Stimulated activated CD8-positive, alpha-beta memory T cell treated with anti-CD3 and anti-CD28 coated beads, Interleukin-7, amount 100 ng/mL, for 1 hour (primary cell): ENCODE measurements at places on chromosomes 2 and 18.
A peak's percentile ranks its signal among the peaks of the same experiment; 100 is the strongest.

- no peak for DNase-seq
Measured at GRCh38 chr2:29192526-29192925, 77.3 kb downstream of the CLIP4 start.

GRCh38 chr2:30675758-30676157, 131.5 kb downstream of the CAPN13 start:
- DNase-seq = no peak

DNA sequence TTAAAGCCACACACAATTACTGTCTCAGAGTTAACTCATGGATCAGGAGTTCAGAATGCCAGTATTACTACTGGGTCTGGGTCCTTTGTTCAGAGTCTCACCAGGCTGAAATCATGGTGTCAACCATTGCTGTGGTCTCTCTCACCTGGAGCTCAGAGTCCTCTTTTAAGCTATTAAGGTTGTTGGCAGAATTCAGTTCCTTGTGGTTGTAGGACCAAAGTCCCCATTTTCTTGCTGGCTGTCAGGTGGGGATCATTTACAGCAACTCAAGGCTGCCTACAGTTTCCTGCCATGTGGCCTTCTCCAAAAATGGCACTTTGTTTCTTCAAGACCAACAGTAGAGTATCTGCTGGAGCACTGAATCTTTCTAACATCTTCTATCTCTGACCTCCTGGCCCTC, 113.5 kb downstream of the EXOC6B start:
- DNase-seq = no peak

- no peak for DNase-seq
Measured at GRCh38 chr2:128809259-128809636, 490.6 kb upstream of the HS6ST1 start.

DNA sequence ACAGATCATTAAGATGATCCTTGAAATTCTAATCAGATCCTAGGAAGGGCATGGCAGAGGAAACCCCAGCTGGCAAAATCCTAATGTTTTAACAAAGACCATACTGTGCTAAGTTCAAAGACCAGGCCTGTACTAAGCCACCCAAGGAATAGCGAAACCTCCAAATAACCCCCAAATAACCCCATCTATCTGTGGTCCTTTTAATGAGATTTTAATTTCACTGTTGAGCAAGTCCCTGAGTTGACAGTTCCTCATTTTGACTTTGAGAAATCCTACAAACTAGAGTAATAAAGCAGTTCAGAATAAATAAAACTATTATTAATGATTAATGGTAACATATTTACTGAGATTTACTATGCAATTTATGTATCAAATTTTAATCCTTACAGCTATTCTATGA, 259.8 kb downstream of the STK39 start:
- no peak for DNase-seq

GRCh38 chr2:69227716-69228115, 159.3 kb downstream of the GFPT1 start:
- DNase-seq = no peak

GRCh38 chr2:119846021-119846420, 86.3 kb downstream of the PTPN4 start:
- DNase-seq = no peak

DNA sequence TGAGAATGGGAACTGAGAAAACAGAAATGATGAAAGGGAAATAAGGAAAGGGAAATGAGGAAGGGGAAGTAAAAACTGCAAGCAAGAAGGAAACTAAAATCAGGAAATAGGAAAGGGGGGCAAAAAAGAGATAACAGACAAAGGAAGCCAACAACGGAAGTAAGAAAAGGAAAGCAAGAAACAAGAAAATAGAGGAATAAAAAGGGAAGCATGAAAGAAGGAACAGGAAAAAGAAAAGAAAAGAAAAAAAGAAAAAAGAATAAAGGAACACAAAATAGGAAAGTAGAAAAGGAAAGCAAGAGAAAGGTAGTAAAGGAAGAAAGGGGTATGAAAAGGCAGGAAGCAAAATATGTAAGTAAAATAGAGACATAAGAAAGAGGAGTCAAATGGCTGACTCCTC, 241.2 kb upstream of the NCKAP5 start:
- no peak for DNase-seq

- no peak for DNase-seq
Measured at GRCh38 chr2:219252570-219252899, 508 bp upstream of the TUBA4B start.

DNA sequence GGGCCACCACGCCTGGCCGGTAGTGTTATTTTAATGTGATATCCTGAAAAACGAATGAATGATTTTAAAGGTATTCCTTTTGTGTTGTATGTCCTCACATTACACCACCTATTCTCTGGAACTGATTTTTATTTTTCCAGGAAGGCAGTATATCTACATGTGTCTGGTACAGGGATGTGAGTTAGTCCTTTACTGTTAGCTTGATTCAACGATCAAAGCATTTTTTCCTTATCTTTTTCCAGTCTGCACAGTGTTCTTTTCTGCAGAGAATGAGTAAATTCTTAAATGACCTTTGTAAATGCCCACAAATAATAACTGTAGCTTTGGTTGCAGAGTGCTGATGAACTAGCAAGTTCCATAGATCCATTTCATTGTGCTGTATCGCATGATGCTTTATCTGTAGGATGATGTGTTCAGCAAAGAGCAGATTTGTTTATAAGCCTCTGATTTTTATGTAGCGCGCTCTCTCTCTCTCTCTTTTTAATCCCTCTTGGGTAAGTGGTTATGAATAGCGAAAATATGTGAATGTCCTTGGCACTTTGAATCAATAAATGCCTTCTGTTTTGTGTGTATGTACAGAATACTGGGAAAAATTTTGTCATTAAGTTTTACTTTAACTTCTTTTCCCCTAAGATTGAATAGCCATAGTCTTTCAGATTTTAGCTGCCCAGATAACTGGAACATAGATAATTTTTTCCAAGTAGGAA, 82.5 kb upstream of the EML6 start:
- DNase-seq = no peak

GRCh38 chr2:146461068-146461467, 1383.8 kb upstream of the ACVR2A start:
- DNase-seq = no peak

- no peak for DNase-seq
Measured at GRCh38 chr2:177254433-177255226, 9.9 kb downstream of the NFE2L2 start.

DNA sequence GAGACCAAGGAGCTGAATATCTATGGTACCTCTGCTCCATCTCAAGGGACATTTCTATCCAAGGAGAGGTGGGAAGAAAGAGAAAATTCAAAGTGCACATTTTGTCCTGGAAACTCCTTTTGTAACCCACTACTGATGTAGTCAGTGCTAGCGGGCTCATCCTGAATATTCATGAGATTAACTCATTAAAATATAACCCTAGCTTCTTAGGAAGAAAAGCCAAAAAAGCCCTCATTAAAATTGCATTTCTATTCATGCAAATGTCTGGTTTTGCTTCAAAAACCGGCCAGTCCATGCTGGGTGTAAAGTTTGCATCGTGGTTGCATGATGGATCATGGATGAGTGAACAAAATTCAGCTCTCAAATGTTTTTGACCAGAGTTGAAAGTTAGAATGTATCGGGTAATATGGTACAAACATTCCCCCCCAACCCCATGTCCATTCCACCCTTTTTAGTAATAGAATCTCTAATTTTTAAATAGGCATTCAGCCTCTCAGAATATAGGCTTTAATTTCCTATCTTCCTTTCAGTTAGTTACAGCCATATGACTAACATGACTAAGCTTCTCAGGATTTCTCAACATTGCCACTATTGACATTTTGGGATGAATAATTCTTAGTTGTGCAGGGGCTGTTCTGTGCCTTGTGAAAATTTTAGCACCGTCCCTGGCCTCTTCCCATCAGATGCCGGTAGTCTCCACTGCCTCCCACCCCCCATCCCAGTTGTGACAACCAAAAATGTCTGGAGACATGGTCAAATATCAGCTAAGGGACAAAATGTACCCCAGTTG, 104.2 kb upstream of the RND3 start:
- no peak for DNase-seq

DNA sequence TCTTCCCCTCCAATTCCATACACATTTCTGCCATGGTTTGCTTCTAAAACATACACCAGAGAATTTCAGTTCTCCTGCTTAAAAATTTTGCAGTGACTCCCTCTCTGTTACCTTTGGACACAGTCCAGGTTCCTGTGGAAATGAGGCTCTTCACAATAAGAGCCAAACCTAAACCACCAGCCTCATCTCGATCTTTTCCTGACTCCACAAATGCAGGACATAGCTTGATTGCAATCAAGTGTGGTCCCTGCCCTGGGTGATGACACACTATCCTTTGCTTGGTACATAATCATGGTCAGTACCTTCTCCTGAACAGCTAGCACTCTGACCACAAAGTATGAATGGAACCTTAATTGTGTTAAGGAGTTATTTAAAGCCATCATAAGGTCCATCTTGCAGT, 134.9 kb upstream of the CHAC2 start:
- no peak for DNase-seq

GRCh38 chr2:43083710-43084698, 142.4 kb downstream of the ZFP36L2 start:
- no peak for DNase-seq

DNA sequence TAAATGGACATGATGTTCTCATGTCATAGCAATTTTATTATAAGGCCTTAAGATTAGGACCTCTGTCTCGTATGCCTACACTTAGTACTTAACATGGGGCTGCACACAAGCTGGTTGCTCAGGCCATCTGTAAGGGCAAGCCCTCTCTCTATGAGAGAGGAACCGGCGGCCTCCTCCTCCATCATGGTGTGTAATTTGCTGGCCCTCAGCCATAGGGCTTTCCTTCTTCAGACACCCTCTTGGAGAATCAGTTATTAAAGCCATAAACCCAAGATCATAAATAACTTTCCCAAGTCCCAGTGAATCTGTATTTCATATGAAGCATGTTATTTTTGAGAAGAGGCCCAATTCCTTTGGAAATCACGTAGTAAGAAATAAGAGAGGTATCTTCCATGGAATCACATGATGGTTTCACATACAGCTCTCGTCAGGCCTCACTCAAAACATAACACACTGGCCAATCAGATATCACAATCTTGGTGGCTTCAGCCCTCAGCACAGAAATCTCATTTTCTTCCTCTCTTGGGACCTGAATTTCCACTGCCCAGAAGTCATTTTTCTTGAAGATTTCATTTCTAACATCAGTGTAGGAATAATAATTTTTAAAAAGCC, 92.6 kb downstream of the RDH14 start:
- no peak for DNase-seq

DNA sequence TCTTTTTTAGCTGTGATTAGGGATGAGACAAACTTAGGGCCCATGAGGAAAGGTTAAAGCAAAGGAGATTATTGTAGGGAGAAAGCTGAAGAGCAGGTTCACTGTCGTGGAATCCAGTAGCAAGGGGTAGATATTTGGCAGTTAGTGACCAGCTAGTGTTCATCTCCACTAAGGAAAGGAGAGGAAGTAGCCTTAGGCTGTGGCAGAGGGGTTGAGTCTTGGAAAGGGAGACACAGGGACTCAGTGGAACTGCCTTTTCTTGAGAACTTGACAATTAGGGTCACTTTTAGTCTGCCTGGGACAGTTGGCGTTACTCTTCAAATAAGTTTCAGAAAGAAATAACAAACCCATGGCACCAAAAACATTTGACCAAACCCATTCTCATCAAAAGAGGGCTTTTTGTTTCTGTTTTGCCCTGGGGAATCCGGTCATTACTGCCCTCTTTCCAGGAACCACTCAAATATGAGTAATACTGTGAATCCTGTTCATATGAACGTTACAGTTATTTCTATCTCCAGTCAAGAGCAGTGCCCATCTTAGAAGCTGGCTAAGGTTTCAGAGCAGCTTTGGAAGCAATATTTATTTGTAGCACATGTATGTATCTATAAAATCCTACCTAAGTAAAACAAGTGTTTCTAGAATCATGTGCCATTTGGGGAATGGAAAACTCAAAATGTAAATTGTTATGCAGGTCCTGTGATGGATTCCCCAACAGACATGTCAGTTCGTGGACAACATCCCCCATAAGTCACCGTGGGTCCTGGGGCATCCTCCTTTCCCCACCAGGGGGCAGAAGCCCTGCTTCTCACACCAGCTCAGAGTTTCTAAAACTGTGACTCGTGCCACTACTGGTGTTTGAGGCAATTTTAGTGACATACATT, 77.3 kb upstream of the PHLPP1 start:
- DNase-seq = peak; percentile 10

DNA sequence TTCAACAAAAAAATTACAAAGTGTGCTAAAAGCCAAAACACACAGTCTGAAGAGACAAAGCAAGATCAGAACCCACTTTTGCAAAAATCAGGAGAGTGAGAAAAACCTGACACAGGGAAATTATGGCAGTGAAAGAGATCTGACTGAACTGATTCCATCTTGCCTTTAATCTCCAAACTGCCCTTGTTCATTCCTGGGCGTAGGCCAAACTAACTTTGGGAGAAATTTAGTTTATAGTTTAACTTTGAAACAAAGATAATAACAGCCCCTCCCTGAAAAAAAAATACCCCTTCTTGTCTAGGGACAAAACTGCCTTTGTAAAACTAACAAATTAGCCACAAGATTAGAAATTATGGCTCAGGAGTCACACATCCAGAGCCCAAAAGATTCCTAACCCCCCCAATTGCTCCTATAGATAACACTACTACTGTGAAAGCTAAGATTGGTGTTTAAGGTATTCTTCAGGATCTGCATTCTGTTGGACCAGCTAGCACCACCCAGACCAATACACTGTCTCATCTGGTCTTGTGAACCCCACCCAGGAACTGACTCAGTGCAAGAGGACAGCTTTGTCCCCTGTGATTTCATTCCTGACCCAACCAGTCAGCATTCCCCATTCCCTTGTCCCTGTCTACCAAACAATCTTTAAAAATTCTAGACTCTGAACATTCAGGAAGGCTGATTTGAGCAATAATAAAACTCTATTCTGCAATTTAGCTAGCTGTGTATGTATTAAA, 226.1 kb upstream of the SH3BP4 start:
- no peak for DNase-seq

DNA sequence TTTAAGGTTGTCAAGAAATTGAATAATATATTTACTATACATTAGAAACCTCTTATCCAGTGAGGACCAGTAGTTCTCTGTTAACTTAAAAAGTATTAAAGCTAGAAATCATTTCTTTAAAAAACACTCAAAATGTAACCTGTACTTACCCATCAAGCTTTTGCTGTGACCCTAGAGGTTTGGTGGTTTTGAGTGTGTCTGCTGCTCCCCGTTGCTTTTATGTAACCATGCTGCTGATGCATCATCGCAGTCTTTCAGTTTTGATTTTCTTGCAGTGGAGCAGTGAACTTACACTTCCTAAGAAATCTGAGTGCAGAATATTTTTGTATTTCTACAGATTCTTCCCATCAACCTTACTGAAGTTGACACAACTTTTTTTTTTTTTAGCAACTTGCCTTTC, 34.2 kb downstream of the MRPS9 start:
- DNase-seq = no peak

- DNase-seq = no peak
Measured at GRCh38 chr2:66435549-66435875, 587 bp downstream of the MEIS1 start.

- no peak for DNase-seq
Measured at GRCh38 chr2:45134014-45134413, 124.8 kb upstream of the SIX2 start.

- no peak for DNase-seq
Measured at GRCh38 chr2:42917425-42917927, 125.1 kb upstream of the HAAO start.
